ENCODE measurements at places on chromosomes 7 and 10.

- DNase-seq: no peak
These were observed 17.9 kb upstream of the SGMS1 start for GRCh38 chr10:50641626-50642025.

GRCh38 chr7:135282561-135283254 is 49.1 kb downstream of the STRA8 start:
- DNase-seq: no peak

DNA sequence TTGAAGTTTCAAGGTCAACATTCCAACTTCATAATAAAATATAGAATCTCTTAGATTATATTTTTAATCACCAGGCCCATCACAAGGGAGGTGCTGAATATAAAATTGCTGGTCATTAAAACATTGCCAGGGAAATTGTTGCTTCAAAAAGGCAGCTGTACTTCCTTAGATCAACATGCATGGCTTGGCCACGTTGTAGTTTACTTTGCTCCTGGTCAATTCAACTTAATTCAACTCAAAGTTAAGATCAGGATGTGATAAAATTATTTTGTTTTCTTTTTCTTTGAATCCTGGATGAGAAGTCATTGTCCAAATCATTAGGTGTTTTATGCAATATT is 317.4 kb downstream of the PAXIP1 start:
- DNase-seq: no peak

DNA sequence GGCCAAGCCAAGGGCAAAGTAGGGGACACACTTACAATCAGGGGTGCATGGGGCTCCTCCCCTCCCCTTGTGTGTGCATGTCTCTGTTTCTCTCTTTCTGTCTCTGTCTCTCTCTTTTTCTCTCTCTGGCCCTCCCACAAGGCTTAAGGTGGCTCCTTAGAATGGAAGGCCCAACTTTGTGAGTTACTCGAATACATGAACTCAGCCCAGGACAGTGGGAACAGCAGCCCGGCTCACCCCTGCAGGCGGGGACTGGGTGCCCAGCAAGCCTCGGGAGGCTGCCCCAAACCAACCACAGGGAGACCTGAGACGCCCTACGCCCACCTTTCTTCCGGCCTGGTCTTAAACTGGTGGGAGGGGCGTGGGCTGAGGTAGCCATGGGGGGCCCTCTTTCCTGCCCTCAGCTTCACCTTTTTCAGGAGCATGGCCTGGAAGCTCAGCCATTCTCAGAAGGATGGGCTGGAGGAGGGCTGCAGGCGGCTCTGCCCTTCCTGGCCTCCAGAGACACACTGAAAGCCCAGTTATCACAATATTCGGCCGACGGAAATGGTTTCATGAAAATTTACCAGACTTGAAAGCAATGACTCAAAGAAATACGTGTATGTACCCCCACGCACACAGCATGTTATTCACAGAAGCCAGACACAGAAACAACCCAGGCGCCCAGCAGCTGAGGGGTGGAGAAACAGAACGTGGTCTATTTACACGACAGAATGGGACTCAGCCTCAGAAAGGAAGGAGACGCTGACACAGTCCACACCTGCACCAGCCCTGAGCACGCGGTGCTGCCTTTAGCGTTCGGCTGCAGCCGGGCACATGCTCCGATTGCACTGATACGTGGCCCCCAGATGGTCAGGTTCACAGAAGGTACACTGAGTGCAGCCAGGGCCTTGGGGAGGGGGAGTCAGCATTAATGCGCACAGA is 229.5 kb downstream of the PTPRN2 start:
- no peak for DNase-seq

GRCh38 chr7:417625-417889 is 102.1 kb downstream of the PDGFA start:
- DNase-seq: no peak

- no peak for DNase-seq
These were observed 1.3 kb downstream of the GALNT17 start for GRCh38 chr7:71133232-71133622.

DNA sequence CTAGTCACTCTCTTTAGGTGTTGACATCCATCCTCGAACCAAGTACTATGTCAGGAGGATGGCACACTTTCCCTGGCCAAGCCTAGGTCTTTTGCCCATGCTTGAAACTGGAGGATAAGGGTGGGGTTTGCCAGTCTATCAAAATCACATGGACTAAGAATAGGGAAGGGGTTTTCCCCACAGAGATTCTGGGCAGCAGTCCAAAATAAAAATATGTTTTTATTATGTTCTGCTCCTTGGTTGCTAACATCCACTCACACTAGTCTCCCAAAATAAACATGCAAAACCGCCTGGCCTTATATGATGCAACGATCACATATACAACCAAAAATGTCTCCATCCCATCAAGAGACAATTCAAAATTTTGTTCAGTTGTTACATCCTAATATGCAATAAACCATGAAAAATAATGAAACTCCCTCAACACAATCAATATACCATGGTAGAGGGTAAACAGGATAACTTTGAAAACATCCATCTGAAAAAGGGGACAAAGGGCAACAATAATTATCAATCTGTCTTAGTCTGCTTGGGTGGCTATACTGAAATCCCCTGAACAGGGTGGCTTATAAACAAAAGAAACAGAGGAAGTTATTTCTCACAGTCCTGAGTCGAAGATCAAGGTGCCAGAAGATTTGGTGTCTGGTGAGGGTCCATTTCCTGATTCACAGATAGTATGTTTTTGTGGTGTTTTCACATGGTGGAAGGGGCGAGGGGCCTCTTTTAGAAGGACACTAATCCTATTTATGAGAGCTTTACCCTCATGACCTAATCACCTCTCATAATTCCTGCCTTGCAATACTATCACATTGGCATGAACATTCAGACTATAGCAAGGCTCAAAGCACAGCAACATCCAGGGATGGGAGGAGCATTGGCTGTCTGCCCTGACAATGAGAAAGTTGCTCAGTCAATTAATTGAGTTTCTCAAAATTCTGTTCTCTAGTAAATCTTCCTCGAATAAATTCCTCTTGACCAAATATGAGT is 159.3 kb downstream of the ETV1 start:
- no peak for DNase-seq

- DNase-seq: no peak
These were observed 73.4 kb downstream of the FAM185A start for GRCh38 chr7:102821994-102822747.

DNA sequence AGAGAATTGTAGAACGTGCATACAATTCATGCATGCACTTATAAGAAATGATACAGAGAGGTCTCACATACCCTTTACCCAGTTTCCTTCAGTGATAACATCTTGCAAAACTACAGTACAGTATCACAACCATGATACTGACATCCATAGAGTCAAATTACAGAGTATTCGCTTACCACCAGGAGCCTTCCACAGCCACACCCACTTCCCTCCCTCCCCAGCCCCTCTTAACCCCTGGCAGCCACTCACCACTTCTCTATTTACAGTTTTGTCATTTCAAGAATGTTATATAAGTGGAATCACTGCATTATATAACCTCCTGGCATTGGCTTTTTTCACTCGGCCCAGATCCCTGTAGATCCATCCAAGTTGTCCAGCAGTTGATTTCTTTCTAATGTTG is 143.8 kb downstream of the ZNF248 start:
- no peak for DNase-seq

DNA sequence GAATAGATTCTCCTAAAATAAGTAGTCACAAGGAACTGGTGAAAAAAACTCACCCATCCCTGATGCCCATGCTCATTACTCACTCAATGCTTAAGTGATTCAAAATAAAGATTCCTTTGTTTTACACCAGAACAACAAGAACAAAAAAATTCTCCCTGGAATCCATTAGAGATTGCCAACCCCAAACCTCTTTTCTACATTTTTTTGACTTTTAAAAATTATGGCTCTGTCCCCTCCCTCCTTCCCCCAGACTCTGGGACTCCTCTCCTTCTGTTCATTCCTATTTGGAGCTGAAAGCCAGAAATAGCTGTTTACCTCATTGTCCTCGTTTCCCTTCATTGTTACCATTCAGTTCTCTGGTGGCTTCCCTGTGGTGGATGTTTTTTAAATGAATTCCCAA is 63.2 kb upstream of the FHIP2A start:
- DNase-seq: no peak

DNA sequence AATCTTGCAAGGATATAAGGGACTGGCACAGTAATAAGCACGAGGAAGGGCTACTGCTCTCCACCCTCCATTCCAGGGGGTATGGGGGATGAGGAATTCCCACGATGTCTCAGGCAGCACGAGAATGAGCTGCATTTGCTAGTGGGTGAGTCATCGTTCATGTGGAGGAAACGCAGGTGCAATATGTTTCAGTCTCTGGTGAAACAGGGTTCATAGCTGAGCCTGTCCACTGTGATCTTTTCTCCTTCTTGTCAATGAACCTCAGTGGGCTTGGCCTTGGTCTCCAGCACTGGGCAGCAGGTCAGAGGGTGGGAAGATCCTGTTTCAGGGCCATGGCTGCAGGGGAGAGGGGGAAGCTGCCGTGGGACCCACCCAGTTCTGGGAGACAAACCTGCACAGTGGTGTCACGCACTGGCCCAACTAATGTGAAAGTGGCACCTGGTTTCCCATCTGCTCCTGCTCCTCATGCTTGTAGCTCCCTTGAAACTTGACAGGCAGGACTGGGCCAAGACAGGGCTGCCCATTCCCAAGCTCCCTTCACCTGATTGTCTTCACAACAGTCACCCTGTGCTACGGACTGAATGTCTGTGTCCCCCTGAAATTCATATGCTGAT is 181.9 kb downstream of the USP6NL start:
- DNase-seq: no peak

GRCh38 chr7:150481186-150481920 is 30.9 kb downstream of the GIMAP8 start:
- DNase-seq: no peak

- no peak for DNase-seq
These were observed 26.2 kb downstream of the ABLIM1 start for GRCh38 chr10:114631666-114632417.

DNA sequence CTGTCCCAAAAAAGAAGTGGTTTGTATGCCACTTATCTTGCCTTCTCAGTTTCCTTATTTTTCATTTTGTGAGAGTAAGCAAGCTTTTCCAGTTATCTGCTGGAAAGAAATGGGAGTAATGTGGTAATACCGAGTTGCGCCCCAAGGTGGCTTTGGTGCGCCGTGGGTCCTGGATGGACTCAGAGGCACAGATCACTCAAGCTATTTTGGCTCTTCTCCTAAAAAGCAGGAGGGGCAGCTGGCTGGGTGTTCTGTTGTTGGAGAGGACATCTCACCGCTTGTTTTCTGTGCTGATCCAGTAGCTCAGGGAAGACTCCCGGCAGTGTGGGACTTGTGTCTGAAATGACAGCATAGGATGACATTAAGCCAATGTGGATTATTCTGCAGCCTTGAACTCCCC is 16.4 kb downstream of the PRKRIP1 start:
- DNase-seq: peak; percentile 43

DNA sequence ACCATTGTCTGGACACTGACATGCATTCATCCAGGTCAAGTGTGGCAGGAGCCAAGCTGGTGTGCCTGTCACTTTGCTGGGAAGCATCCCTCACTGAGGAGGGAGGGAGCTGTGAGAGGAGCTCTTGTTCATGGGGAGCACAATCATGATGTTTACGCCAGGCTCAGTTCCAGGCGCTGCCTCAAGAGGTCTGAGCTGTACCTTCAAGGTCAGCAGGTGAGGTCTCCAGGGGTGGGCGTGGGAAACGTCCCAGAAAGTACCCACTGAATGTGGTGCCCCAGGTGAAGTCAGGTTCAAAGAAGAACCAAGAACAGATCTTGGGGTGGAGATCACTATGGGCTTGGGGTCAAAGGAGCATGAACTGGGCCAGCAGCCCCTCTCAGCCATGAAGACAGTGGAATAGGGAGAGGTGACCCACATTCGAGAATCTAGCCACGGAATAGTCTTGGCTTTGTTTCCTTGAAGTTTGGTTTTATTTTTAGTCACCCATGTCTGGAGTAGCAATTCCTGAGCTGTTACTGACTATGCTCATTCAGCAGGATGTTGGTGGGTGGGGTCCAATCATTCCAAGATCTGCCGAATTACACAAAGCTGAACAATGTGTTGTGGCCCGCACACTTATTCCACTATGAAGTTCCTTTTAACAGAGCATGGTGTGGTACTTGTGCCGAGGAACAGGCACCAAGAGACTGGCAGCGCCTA is 29.3 kb downstream of the NPS start:
- DNase-seq: no peak

DNA sequence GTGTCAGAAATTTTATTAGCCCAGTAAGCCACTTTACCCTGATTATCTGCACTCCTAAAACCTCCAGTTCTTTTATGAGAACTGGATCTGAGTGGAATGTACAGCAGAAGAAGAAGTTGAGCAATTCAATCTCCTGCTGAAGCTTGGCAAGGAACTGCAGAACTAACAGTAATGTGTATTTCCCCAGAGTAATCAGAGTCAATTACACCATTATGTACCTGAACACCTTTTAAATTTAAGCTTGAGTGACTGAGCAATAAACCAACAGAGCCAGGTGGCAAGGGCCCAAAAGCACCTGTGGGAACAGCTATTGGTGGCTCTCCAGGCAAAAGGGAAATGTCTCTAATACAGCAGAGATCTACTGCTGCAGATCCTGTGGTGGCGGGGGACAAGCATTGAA is 40.1 kb upstream of the AKR1C2 start:
- no peak for DNase-seq

- DNase-seq: no peak
These were observed 18.3 kb upstream of the MKI67 start for GRCh38 chr10:128144547-128144946.

GRCh38 chr7:70944516-70944915 is 187.4 kb upstream of the GALNT17 start:
- no peak for DNase-seq

Data from activated CD4-positive, alpha-beta T cell treated with anti-CD3 and anti-CD28 coated beads, Interleukin-2, amount 50 U/mL, for 4 hours (primary cell).